HT-29 (cell line): ENCODE measurements at places on chromosomes 4 and X.

- no peak for DNase-seq
Measured at GRCh38 chr4:174377613-174378012, 93.9 kb downstream of the CEP44 start.

DNA sequence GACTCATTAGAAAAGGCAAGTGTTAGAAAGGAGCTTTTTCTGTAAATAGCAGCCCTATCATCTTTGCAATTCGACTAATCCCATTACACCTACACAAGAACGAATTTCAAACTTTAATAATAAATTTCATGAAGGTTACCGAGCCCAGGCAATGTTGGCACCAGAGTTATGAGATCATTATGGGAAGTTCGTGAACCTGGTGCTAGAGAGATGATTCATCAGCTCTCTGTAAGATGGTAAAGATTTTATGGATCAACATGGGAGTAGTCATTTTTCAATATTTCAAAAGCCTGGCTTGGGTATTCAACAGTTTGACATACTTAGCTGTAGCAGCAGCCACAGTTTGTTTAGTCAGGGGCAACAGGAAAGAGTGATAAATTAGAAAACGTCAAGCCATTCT lies 35.8 kb downstream of the AMELX start:
- peak; percentile 30 for DNase-seq

DNA sequence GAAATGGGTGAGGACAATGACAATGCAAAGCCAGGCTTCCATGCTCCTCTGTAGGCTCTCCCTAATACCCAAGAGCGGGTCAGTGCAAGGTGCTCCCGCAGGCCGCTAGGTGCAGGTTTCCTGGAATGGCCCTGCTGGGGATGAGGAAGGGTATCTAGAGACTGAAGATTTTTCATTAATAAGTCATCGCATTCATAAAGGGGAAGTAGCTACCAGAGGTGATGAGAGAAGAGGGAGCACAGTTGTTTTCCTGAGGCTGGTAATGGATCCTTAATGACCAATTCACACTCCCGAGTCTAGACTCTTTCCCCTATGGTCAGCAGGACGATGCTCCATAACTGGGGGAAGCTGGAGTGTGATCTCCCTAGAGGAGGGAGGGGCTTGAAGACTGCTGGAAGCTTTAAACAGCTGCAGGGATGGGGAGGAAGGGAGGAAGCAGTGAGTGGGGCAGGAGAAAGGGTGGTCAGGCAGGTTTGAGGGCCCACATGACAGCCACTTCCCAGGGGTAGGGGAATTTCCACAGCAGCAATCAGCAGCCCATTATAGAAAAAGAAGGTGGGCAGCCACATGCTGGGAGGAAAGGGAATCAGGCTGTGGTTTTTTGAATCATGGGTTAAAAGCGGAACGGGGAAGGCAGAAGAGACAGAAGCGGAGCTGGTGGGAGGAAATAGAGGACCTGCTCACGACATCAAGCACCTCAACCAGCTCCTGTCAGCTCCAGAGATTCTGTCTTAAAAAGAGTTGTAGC lies 10.2 kb upstream of the ATP6AP2 start:
- DNase-seq = no peak

GRCh38 chr4:21898101-21898500 lies 50.5 kb downstream of the KCNIP4 start:
- no peak for DNase-seq

DNA sequence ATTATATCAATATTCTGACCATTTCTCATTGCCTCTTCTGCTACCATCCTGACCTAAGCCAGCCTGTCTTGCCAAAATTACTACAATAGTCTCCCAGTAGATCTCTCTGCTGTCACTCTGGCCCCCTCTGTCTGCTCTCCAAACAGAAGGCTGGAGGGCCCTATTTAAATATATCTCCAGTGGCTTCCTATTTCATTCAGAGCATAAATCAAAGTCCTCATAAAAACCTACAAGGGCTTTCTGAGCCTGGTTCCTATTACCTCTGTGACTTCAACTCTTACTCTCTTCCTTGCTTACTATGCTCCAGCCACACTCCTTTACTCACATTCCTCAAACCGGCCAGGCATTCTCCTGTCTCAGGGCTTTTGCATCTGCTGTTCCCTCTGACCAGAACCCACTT lies 19.0 kb downstream of the IGSF1 start:
- DNase-seq = no peak

GRCh38 chr4:69534697-69535096 lies 39.0 kb upstream of the UGT2B4 start:
- DNase-seq = no peak

DNA sequence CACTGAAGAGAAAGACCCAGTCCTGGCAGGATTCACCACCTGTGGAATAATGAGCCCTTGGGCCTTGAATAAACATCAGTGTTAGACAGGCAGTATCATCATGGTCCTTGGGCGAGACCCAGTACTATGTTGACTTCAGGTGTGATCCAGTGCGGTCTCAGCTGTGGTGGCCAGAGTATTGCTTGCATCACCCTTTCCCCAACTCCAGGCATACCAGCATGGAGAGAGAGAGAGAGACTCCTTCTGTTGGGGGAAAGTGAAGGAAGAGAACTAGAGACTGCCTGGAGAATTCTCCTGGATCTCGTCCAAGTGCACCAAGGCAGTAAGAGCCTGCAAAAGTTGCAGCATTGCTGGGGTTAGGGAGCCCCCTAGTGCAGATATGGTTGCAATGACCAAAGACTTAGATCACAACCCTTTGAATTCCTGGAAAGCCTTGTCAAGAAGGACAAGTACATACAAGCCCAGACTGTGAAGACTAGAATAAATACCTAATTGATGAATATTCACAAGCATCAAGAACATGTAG lies 61.1 kb upstream of the VAMP7 start:
- peak; percentile 96 for DNase-seq

- no peak for DNase-seq
Measured at GRCh38 chr4:10643600-10644425, 40.8 kb downstream of the CLNK start.

DNA sequence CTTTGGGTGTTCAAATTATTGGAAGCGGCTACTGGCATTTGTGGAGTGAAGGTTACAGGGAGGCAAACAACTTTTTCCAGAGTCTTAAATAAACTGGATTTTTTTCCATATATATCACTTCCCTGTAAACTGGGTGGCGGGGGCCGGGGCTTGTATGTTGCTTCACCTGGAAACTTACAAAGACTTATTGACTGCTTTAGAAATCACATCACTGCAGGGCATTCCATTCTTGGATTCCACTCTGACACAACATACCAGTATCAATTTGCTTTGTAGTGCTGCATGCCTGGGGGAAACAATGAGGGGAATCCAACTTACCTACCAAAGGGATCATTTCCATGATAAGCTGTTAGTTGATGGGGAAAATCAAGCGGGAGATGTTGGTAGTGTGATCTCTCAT lies 21.7 kb upstream of the FAM156A start:
- no peak for DNase-seq

DNA sequence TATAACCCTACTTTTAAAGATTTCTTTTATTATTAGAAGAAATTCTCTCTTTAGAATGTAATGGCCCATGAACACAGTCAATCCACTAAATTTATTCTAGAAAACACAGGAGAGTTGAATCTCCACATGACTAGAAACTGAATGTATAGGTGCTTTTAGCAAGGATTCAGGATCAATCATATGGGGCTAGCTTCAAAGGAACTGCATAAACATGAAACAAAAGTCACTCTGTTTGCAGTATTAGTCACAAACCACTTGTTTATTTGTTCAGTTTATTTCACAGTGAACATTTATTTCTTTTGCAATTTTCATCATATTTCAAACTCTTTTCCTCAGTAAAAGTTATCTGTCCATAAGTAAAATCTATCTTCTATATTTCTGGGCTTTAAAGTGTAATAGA lies 1604.6 kb downstream of the PCDH18 start:
- DNase-seq = no peak

DNA sequence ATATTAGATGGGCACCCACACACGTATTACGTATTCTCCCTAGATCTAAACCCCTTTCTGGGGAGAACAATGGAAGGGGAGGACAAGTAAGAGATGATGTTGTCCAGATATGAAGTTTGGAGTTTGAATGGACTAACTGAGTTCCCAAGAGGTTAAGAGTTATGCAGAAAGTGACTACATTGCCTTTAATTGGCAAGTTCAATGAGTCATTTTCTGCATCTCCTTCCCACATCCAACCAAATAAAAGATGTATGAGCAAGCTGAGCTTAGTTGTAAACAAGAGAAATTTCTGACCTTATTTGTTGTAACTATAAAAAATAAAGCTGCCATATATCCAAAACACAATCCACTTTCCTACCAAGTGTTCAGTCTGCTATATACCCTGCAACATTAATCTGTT lies 50.5 kb downstream of the TIGD2 start:
- no peak for DNase-seq

- no peak for DNase-seq
Measured at GRCh38 chr4:170476351-170476750, 386.6 kb upstream of the AADAT start.

DNA sequence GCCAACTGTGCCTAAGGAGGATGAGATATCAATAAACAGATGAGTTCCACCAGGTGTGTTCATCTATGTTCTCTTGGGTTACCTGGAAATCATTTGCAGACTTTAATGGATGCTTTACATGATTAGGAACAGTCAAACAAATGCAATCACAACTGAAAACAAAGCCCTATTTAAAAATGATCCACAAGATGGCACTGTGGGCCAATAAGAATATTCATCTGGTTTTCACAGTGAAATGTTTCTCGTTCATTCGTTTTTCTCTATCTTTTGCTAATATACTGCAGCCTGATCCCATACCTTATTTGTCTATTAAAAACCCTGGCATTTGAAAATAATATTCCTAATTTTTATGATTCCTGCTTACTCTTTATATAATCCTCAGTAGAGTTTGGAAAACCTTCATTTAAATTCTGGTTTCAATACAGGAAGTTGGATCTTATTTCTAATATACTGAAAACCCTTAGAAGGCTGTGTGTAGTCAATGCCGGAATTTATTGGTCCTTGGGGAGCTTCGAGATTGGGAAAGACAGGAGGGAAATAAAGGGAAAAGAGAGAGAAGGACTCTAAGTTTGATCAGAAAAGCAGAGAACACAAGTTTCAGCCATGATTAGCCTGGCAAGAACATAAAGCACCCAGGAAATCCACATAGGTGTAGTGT lies 63.8 kb upstream of the TAPT1 start:
- DNase-seq = peak; percentile 66

DNA sequence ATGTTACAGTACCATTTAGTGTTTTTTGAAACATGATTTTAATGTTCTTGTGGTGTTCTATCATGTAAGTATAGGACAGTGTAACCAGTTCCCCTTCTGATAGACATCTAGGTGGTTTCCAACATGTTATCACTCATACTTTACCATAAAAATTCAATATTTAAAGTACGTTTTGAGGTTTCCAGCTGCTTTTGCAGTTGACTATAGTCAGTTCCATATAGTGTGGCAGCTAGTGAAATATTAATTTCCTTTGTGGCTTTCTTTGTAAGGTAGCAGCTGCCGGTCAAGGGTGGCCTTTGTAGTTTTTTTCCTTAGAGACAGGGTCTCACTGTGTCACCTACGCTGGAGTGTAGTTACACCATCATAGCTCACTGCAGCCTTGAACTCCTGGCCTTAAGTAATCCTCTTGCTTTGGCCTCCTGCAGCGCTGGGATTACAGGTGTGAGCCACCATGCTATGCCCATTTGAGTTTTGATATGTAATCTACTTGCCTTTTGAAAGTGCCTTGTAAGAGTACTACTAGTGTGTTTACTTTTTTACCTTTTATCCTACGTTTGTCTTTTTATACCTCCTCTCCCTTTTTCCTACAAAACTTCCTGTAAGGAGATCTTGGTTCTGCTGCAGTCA lies 63.0 kb downstream of the ARHGAP10 start:
- no peak for DNase-seq

GRCh38 chrX:37926700-37927099 lies 79.3 kb upstream of the DYNLT3 start:
- DNase-seq = peak; percentile 40

DNA sequence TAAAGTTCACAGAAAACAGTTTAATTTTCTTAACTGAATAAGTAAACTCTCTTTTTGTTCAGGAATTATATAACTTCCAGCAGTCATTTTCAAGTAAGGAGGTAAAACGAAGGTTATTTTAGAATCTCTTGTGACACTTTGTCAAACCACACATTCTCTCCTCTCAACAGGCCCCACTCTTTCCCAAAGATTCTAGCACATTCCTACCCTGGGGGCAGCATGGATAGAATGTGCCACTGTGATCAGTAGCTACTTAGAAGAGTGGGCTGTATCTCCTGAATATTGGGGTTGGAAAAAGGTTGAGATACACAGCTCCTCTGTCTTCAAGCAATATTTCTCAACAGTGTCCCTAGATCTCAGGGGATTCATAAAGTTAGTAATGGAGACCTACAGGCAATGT lies 157.6 kb downstream of the EMCN start:
- DNase-seq = no peak

DNA sequence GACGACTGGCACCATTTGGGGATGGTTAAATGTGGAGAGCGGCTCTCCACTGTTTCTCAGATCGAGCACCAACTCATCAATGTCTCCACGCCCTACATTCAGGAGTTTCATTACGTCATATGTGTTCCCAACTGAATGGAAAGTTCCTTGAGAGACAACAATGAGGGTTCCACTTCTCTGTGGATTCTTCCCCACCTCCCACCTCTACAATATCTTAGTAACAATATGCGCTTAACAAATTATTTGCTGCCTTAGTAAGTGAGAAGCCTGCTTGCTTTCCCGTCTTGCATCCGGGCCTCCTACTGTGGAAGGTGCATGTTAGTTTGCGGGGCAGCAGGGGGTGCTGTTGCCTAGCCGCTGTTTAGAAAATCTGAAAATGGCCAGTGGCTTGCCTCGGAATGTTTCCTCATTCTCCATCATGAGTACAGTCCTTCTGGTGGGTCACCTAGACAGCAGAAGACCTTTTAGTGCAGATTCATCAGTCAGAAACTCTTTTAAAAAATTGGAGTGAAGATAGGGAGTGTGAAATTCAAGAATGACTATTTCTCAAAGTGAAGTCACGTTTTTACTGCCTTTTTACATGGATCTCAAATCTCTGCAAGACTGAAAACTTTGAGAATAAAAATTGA lies 55.7 kb downstream of the PHOX2B start:
- peak; percentile 46 for DNase-seq

DNA sequence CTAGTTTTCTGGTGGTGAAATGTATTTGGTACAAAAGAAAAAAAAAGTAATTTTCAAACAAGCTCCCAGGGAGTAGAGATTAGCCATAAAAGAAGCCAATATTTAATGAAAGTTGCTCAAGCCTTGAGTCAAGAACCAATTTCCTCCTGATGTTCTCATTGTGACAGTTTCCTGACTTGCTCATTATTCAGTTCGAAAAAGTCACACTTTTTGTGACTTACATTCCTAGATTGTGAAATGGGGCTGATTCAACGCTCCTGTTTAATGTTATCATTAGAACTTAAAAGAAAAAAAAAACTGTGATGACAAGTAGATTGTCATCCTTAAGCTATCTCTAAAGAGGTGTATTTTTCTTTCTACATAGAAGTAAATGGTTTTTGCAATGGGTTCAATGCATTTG lies 122.6 kb upstream of the BMPR1B start:
- DNase-seq = no peak

- DNase-seq = peak; percentile 6
Measured at GRCh38 chrX:9829308-9830267, 43.4 kb downstream of the SHROOM2 start.

DNA sequence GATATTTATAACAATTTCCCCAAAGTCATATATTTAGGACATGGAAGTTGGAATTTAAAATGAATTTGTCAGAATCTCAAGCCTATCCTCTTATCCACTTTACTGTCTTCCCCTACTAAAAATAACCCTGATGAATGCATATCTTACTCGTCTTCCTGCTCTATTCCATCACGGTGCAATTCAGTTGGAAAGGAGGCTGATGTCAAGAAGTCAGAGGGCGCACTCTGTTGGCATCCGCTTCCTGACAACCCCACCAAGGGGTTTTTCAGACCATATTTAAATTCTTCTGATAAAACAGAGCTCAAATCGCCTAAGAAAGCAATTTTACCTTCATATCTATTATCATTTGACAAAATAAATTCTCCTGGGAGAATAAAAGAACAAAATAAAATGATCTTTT lies 233.5 kb downstream of the ARHGAP24 start:
- no peak for DNase-seq
